ENCODE measurements at places on chromosomes 13 and 19.
A peak's percentile ranks its signal among the peaks of the same experiment; 100 is the strongest.

- DNase-seq, result no peak
Observed at GRCh38 chr13:40231751-40232150, 434.7 kb downstream of the FOXO1 start.

GRCh38 chr19:16541526-16542044 lies 652 bp downstream of the CHERP start:
- DNase-seq, result no peak

- DNase-seq, result no peak
Observed at GRCh38 chr13:78650717-78651083, 8.3 kb downstream of the OBI1 start.

GRCh38 chr19:49133621-49134454 lies 14.5 kb downstream of the PPFIA3 start:
- peak; percentile 56 for DNase-seq

GRCh38 chr19:34888091-34888490 lies 38.6 kb upstream of the ZNF30 start:
- DNase-seq, result no peak

GRCh38 chr19:56643460-56643955 lies 549 bp downstream of the SMIM17 start:
- no peak for DNase-seq

GRCh38 chr13:61029064-61029463 lies 386.6 kb downstream of the PCDH20 start:
- DNase-seq, result no peak

DNA sequence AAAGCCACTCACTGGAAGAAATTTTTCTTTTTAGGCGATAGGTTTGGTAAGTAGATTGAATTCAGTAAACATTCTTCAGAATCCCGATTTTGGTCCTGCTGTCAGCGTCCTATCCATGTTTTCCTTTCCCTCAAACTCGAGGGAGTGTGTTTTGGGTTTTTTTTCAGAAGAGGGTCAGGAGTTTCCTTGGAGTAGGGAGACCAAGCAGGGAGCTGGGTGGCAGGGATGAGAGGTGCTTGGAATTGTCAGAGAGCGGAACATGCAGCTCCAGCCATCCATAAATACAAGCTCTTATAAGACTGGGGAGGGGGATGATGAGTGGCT lies 1.6 kb upstream of the PCDH8 start:
- DNase-seq, result no peak

Measured in CD8-positive, alpha-beta T cell (primary cell).